ENCODE measurements at places on chromosomes 4 and X.

DNA sequence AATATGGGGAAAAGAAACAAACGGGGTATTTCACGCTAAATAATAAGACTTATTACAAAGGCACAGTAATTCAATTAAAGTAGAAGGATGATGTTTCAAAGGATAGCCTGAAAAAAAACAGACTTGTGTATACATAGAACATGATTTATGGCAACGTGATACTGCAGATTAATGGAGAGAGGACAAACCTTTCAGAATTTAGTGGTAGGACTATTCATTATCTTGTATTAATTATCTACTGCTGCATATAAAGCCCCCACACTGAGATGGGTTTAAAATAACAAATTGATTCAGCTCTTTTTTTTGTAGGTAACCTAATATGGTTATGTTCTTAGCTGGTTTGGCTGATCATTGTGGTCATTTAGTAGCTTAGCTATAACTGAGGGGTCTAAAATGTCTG lies 1269.0 kb downstream of the FSTL5 start:
- DNase-seq: no peak

GRCh38 chr4:164930647-164931046 lies 46.8 kb downstream of the TRIM61 start:
- no peak for DNase-seq

GRCh38 chr4:20252656-20253282 lies 1.1 kb downstream of the SLIT2 start:
- DNase-seq: no peak

GRCh38 chrX:116694046-116694445 lies 231.3 kb upstream of the CT83 start:
- no peak for DNase-seq

DNA sequence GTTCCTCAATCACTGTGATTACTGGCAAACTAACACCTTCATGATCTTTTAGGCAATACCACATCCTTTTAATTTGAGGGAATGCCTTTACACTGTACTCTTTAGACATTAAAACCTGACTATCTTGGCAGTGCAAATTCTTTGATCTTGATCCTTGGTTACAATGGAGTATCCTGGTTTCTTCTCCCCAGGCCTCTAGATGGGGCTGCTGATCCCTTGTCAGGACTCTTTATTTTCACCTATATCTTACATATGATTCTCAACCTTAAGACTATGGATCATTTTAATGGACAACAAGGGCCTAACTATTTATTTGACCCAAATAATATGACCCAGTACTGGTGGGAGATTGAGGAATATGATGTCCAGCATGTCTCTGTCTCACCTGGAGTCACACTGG lies 1005.5 kb upstream of the INTU start:
- DNase-seq: no peak

GRCh38 chrX:129025376-129025775 lies 497.9 kb downstream of the SMARCA1 start:
- no peak for DNase-seq

DNA sequence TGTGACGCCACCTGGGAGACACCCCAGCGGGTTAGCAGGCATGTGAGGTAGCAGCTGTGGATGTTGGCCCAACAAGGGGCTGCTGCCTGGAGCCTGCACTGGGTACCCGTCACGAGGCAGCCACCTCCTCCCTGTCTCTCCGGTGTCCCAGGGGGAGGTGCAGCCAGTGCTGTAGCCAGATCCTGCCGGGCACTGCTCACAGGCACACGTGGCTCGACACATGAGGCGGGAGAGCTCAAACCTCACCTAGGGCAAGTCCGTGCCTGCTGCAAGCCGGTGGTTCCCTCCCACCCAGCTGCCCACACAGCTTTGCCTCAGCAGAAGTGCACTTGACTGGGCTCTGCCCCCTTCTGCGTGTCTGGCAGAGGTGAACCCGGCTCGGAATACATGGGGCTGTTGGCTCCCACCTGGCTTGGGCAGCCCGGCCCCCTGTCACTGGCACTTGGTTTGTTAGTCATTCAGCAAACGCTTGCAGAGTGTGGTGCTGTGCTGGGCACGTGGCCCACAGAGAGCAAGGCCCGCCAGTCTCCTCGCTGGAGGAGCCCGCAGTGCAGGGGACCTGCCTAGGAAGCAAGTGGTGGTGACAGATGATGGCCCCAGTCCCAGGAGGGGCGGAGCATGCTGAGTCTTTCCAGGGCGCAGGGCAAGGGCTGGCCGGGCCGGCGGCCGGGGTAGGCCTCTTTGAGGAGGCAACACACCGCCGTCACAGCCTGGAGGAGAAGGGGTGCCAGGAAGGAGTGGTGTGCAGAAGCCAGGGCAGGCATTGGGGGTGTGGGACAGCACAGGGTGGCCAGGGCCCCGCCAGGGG lies 10.1 kb upstream of the SH3TC1 start:
- DNase-seq: no peak

GRCh38 chr4:17769406-17770174 lies 11.8 kb downstream of the FAM184B start:
- DNase-seq: no peak

DNA sequence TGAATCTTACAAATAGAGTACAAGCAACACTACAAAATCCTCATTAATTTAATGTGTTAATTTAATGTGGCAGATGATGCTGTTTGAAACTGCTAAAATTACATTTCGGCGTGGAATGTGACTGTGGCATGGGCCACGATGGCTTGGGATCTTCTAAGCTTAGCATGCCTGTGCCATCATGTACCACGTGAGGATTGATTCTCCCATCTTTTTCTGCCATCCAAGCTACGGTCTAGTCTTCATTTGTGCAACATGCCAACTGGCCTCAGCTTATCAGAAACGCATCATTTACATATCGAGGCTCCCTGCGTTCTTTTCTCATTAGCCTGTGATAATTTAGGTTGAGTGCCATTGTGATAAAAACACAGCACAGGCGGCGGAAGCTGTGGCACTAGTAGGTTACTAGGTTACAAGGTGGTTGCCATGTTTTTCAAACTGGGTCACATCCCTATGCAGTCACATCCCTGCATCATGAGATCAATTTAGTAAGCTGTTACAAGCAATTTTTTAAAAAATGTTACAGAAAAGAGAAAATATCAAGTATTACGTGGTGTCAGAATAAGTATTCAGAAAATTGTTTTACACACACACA lies 189.9 kb upstream of the RBPJ start:
- DNase-seq: no peak

- DNase-seq: no peak
Observed at GRCh38 chrX:49106296-49106695, 17.2 kb downstream of the GPKOW start.

DNA sequence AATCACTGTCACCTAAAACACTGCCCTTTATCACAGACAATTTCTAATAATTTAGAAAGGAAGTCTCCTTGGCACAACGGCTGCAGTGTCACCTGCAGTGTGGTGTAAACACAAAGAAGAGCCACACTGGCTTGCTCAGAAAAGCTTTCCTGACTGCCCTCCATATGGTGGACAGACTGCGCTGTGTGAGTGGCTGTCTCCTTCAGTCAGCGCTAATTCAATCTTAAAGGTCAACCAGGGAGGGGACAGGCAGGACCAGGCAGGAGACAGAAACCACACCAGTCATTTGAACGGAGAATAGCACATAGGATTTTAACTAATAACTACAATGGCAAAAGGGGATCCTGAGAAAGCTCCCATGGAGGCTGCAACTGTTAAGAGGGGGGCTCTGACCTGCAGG lies 132.1 kb downstream of the NSUN7 start:
- no peak for DNase-seq

- no peak for DNase-seq
Observed at GRCh38 chr4:31678356-31678755, 958.2 kb downstream of the PCDH7 start.

DNA sequence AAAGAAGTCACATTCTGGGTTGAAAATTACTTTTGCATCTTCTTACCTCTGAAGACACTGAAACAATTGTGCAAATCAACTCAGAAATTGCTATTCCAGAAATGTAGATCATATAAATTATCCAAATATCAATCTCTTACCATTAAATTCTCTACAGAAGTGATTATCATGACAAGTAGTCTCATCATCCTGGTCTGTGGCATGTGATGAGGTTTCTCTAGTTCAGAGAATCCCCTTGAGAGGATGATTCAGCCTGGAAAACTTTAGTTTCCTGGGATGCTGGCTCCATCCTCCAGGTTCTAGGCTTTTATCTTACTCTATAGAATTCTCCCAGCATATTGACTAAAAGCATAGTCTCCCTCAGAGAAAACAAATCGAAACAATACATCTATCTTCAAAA lies 76.2 kb upstream of the S100G start:
- DNase-seq: no peak

DNA sequence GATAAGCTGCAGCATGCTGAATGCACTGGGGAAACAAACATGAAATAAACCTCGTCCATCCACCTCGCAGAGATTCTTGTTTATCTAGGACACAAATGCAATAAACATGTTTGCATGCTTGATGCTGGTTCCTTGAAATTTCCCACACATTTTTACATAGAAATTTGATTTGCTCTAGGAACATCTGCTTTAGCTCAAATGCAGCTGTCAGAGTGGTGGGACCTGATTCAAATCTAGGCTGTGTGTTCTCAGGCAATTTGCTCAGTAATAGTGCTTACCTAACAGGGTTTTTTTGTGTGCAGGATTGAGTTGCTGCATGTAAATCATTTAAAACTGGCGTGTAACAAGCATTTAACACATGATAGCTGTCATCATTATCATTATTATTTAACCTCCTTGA lies 293.1 kb downstream of the QDPR start:
- DNase-seq: no peak

DNA sequence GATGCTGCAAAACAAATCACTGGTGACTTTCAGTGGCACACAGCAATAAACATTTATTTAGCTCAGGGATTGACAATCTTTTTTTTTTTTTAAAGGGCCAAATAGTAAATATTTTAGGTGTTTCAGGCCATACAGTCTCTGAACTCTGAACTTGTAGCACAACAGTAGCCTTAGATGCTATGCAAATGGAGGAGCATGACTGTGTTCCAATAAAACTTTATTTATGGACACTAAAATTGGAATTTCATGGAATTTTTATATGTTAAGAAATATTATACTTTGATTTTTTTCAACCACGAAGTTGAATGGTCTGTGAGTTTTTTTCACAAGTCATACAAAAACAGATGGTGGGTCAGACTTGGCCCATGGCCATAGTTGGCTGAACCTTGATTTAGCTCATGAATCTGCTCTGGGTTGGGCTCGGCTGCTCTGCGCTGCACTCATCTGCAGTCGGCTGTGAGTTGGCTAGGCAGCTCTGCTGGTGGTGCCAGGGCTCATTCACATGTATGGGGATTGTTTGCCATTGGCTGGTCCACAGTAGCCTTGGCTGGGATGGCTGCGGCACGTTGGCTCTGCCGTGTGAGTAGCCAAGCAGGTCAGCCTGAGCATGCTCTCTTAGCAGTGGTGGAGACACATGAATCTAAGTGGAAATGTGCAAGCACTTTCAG lies 231.7 kb upstream of the PGRMC2 start:
- no peak for DNase-seq

- DNase-seq: no peak
Observed at GRCh38 chr4:112053825-112054350, 91.4 kb upstream of the FAM241A start.

GRCh38 chr4:113467581-113467980 lies 294.0 kb downstream of the CAMK2D start:
- DNase-seq: no peak

DNA sequence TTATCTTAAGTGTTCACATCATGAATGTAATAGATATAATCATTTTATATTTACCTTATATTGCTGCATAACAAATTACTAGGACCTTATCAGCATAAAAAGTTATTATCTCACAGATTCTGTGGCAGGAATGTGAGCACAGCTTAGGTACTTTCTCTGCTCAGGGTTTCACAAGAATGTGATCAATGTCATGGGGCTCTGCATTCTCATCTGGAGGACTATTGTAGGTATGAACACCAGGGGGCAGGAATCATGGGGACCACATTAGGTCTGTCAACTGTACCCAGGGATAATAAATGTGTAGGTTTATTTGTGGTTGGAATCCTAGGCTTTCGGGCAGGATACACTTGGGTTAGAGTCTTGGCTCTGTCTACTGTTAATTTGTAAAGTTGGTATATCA lies 519.2 kb downstream of the ARAP2 start:
- no peak for DNase-seq

GRCh38 chr4:53821179-53821851 lies 230.0 kb upstream of the LNX1 start:
- DNase-seq: no peak

DNA sequence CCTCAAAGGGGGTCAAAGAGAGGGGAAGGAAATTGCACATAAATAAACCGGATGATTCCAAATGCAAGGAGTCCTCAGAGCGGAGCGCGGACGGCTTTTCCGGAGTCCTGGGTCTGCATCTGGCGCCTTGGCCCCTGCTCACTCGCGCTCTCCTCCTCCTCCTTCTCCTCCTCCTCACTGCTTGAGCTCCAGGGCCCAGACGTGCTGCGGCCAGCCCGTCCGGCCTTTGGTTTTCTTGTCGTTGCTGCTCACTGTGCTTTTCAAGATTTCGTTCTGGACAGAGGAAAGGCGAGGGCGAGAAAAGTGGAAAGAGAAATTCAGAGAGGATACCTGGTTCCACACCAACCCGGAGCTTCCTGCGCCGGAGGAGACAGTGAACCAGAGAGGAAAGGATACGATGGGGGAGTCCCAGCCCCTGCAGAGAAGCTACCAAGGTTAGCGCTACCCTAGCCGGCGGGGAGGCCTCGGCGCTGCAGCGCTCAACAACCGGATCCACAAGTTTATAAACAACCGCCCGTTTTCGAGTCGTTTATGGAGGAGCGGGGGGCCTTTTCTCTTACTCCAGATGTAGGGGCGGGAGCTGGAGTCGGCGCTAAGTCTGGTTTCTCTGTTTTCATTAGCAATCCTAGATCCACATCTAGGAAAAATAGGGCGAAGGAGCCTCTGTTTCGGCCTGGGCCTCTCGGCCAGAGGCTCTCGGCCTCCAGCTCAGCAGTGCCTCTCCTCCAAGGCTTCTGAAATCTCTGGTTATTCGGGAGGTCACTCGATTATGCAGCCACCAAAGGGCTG lies 2.7 kb downstream of the HAND2 start:
- DNase-seq: no peak

DNA sequence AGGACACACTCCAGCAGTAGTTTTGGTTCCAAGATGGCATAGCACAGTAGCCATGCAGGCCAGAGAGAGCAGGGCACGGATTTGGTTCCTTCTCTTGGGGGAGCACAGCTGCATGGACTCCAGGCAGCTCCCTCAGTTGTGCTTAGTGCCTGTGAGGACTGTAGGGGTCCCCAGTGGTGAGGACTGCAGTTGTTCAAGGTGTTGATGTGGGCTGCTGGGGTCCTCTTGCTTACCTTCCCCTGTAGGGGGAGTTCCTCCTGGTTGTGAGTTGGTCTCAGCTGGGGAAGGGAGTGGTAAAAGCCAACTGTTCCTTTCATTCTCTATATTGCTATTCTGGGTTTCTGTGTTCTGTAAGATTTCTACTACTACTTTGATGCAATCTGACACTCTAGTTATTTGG lies 606.5 kb downstream of the MAGEB5 start:
- no peak for DNase-seq

DNA sequence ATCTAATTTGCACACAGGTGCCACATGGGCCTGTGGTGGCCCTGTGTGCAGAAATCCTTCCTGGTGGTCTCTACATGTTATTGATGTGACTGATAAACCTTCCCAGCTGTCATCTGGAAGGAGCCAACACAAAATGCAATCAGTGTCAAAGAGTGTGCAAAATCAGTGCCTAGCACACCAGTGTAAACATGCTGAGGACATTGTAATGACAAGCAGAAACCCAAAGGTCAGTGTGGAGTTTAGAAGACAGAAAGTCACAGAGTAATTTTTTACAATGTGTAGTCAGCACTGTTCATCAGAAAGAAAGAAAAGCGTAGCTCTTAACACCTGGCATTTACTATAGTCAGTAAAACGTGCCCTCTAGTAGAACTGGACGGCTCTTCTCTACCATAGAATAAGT lies 50.3 kb downstream of the PHKA2 start:
- no peak for DNase-seq

GRCh38 chr4:100317032-100317864 lies 127.0 kb upstream of the DDIT4L start:
- DNase-seq: no peak
